ENCODE measurements at places on chromosomes 2 and 18.

- no peak for DNase-seq
Measured at GRCh38 chr18:59220164-59220783, 316 bp downstream of the GRP start.

DNA sequence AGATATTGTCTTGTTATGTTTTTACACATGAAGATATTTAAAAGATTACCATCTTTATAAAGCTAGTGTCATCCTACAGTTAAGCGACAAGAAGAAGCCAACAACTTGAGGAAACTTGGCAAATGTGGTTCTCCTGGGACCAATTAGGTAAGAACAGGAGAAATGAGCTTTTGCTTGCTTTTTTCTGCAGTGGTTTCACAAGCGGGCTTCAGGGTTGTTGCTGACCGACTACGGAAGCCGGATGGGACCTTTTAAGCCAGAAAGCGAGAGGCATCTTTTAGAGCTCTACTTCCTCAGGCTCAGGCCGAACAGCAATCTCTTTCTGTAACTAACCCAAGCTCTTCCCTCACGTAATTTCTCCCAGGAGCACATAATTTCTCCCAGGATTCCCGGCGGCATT is 256.5 kb downstream of the CNTNAP5 start:
- DNase-seq: no peak

- no peak for DNase-seq
Measured at GRCh38 chr18:29874519-29875098, 1167.9 kb downstream of the DSC3 start.

DNA sequence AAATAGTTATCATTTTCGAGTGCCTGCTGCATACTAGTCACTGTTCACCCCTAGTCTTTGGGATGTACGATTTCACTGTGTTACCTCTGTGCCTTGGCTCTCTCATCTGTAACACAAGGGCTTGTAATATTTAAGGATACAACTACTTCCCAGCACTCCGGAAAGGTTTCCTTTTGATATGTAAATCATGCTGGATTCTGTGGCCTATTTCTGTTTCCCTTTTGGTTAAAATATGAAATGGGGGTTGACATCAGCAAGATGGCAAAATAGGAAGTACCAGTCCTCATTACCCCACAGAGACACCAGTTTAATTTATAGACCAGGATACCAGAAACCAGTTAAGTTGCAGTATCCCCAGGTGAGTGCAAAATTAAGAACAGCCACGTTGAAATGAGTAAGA is 23.5 kb downstream of the PSMG2 start:
- DNase-seq: no peak

GRCh38 chr2:181810823-181811695 is 80.5 kb upstream of the ITPRID2 start:
- DNase-seq: no peak
